Caco-2 (cell line): ENCODE measurements at places on chromosomes 4 and X. TPM values are rescaled to one million over a fixed set of nuclear protein-coding genes. Genes with fewer than 3 reads are reported as not detected.

The PASD1 gene
- total RNA-seq = not detected in 2 replicates

The FAM47E gene
- total RNA-seq = 6.3 and 6.6 TPM in 2 replicates

The TBC1D8B gene
- 7.4 and 8.7 TPM in 2 replicates for total RNA-seq

The MAGEC1 gene
- total RNA-seq = not detected in 2 replicates

DNA sequence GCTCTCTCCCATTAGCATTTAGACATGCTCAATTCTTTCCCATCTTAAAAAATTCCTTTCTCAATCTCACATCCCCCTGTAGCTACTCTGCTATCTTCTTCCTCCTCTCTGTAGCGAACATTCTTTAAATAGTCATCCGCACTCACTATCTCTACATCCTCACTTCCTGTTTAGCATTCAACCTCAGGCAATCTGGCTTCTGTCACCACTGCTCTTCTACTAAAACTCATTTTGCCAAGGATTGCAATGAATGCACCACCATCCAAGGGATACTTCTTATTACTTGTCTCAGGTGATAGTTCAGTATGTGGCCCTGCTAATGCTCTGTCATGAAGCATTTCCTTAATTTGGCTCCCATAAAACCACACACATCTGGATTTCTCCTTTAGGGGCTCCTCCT lies 10.9 kb upstream of the TET2 start:
- H3K4me3 ChIP-seq = no peak overlapping the region
- H3K36me3 ChIP-seq = no peaks in the 10 kb centered on the region
- no peak for DNase-seq
- H3K4me1 ChIP-seq = peaks cover 2% of the 10 kb centered on the region; the same call in 1 of the 2 replicates
- H3K27me3 ChIP-seq = no peaks in the 10 kb centered on the region

DNA sequence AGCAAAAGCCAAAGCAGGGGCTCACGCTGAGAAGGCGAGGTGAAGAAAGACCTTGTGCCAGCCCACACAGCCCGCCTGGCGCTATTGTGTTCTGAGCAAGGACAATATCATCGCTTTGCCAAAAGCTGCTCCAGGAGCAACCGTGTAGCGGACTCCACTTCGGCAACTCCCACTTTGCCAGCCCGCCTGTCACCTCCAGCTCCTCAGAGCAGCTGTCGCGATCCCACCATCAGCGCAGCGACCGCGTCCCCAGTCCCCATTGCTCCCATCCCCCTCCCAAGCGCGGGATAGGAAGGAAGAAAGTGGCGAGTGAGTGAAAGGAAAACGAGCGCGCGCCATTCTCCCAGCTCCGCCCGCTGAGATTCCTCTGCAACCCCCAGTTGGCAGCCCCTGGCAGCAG lies 759 bp downstream of the ZC4H2 start:
- no peaks in the 10 kb centered on the region for H3K4me1 ChIP-seq
- H3K36me3 ChIP-seq = no peaks in the 10 kb centered on the region
- peak; percentile 25 for DNase-seq
- H3K4me3 ChIP-seq = peak overlapping the region; percentile 67

GRCh38 chrX:39115166-39115565 lies 313.9 kb downstream of the MID1IP1 start:
- H3K27me3 ChIP-seq = no peaks in the 10 kb centered on the region
- H3K27ac ChIP-seq = no peak overlapping the region
- no peak for DNase-seq
- no peak overlapping the region for H3K4me3 ChIP-seq
- H3K36me3 ChIP-seq = no peaks in the 10 kb centered on the region

DNA sequence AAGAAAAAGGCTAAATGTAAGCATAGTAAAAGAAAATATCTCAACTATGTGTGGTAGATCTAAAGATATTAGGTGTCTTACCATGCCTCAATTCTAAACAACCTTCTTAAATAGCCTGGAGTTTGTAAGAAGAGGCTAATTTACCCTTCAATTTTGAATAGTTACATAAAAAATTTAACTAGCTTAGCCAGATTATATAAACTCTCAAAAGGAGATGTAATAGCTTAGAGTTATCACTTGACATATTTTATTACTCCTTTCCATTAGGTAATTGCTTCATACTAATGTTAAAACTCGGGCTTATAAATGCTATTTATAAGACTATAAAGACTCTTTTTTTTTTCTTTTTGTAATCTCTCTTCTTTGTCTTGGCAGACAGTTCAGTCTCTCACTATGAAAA lies 297.5 kb upstream of the PABPC4L start:
- H3K4me1 ChIP-seq = no peaks in the 10 kb centered on the region
- H3K36me3 ChIP-seq = no peaks in the 10 kb centered on the region
- no peaks in the 10 kb centered on the region for H3K27me3 ChIP-seq
- H3K27ac ChIP-seq = no peak overlapping the region
- no peak for DNase-seq

- H3K4me1 ChIP-seq = no peaks in the 10 kb centered on the region
- H3K36me3 ChIP-seq = no peaks in the 10 kb centered on the region
- H3K4me3 ChIP-seq = no peak overlapping the region
- no peak for DNase-seq
- no peak overlapping the region for H3K27ac ChIP-seq
These were observed 154.3 kb upstream of the EOLA2 start for GRCh38 chrX:150092549-150092948.

DNA sequence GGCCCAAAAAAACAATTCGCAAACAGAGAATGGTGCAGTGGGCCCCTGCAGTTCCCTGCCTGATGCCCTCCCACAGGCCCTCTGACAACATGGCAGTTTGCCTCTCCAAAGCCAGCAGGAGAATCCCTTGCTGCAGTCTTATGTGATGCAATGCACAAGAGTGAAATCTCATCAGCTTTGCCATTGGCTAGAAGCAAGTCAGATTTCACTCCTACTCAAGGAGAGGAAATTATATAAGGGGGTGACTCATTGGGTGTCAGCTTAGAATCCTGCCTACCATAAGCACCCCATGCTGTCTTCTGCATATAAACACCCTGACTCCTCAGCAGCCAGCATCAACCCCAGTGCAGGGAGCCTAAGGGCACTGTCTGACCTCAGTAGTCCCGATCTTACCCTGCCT lies 157.3 kb upstream of the LDB2 start:
- no peaks in the 10 kb centered on the region for H3K27me3 ChIP-seq
- H3K36me3 ChIP-seq = no peaks in the 10 kb centered on the region
- DNase-seq = no peak
- H3K4me3 ChIP-seq = no peak overlapping the region

GRCh38 chrX:103817502-103817901 lies 14.6 kb downstream of the RAB9B start:
- no peak for DNase-seq
- no peaks in the 10 kb centered on the region for H3K36me3 ChIP-seq
- H3K27ac ChIP-seq = no peak overlapping the region
- H3K4me1 ChIP-seq = peaks cover 8% of the 10 kb centered on the region; the same call in 1 of the 2 replicates

DNA sequence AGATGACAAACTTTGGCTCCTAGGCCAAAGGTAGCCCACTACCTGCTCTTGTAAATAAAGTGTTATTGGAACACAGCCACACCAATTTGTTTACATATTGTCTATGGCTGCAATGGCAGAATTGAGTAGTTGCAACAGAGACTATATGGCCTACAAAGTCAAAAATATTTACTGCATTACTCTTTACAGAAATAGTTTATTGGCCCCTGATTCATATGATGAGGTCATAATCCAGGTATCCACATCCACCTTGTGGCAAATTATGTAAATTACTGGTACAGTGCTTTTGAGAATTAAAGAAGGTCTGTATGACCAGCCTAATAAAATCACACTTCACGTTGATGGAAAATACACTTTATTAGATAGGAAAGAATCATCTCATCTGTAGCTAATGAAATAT lies 337.0 kb upstream of the DDX53 start:
- H3K4me1 ChIP-seq = no peaks in the 10 kb centered on the region
- no peaks in the 10 kb centered on the region for H3K36me3 ChIP-seq
- no peak overlapping the region for H3K4me3 ChIP-seq
- DNase-seq = no peak
- no peaks in the 10 kb centered on the region for H3K27me3 ChIP-seq

GRCh38 chr4:26021417-26022345 lies 107.7 kb downstream of the SMIM20 start:
- peak overlapping the region; percentile 57 for H3K27ac ChIP-seq
- no peak for DNase-seq
- no peaks in the 10 kb centered on the region for H3K36me3 ChIP-seq
- H3K4me3 ChIP-seq = no peak overlapping the region
- H3K27me3 ChIP-seq = no peaks in the 10 kb centered on the region

DNA sequence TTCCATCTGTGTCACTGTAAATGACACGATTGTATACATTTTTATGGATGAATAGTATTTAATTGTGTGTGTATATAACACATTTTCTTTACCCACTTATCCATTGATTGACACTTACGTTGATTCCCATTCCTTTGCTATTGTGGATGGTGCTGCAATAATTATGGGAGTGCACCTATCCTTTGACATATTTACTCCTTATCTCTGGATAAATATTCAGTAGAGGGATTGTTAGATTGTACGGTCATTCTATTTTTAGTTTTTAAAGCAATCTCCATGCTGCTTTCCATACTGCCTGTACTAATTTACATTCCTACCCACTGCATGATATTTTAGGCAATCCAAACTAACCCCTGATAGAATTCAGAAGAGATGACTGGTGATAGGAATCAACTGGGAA lies 980.1 kb downstream of the FSTL5 start:
- no peaks in the 10 kb centered on the region for H3K4me1 ChIP-seq
- no peak overlapping the region for H3K27ac ChIP-seq
- H3K36me3 ChIP-seq = no peaks in the 10 kb centered on the region
- H3K27me3 ChIP-seq = no peaks in the 10 kb centered on the region

GRCh38 chrX:141341743-141342142 lies 99.4 kb upstream of the SPANXC start:
- no peak overlapping the region for H3K4me3 ChIP-seq
- H3K4me1 ChIP-seq = no peaks in the 10 kb centered on the region
- H3K36me3 ChIP-seq = no peaks in the 10 kb centered on the region
- H3K27ac ChIP-seq = no peak overlapping the region
- no peaks in the 10 kb centered on the region for H3K27me3 ChIP-seq

DNA sequence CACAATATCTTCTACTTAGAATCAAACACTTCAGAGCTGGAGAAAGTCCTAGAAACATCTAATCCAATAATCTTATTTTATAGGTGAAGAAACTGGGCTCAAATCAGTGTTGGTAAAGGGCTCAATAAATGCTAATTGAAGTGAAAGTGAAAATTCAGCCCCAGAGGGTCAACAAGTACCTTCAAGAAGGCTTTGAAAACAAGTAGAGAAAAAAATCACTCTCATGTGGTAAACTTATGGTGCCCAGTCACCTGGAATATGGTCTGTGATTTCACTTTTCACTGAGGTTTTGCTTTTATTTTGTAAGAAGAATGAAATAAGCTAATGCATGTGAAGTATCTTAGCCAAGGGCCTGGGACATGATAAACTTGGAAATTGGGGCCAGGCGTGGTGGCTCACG lies 29.1 kb upstream of the EIF4E start:
- H3K27me3 ChIP-seq = no peaks in the 10 kb centered on the region
- no peak overlapping the region for H3K4me3 ChIP-seq
- no peaks in the 10 kb centered on the region for H3K36me3 ChIP-seq
- no peaks in the 10 kb centered on the region for H3K4me1 ChIP-seq
- no peak for DNase-seq

- no peaks in the 10 kb centered on the region for H3K27me3 ChIP-seq
- H3K4me1 ChIP-seq = no peaks in the 10 kb centered on the region
- no peak overlapping the region for H3K27ac ChIP-seq
- no peak for DNase-seq
- H3K36me3 ChIP-seq = no peaks in the 10 kb centered on the region
- no peak overlapping the region for H3K4me3 ChIP-seq
These were observed 117.3 kb upstream of the SFRP2 start for GRCh38 chr4:153906231-153906630.

GRCh38 chrX:139766545-139766983 lies 58.6 kb upstream of the MCF2 start:
- no peaks in the 10 kb centered on the region for H3K36me3 ChIP-seq
- no peak overlapping the region for H3K27ac ChIP-seq
- no peak overlapping the region for H3K4me3 ChIP-seq
- H3K4me1 ChIP-seq = no peaks in the 10 kb centered on the region
- DNase-seq = no peak

- H3K4me3 ChIP-seq = no peak overlapping the region
- DNase-seq = no peak
- no peaks in the 10 kb centered on the region for H3K4me1 ChIP-seq
- H3K27me3 ChIP-seq = no peaks in the 10 kb centered on the region
These were observed 1800.8 kb upstream of the PCDH10 start for GRCh38 chr4:131348263-131348662.

DNA sequence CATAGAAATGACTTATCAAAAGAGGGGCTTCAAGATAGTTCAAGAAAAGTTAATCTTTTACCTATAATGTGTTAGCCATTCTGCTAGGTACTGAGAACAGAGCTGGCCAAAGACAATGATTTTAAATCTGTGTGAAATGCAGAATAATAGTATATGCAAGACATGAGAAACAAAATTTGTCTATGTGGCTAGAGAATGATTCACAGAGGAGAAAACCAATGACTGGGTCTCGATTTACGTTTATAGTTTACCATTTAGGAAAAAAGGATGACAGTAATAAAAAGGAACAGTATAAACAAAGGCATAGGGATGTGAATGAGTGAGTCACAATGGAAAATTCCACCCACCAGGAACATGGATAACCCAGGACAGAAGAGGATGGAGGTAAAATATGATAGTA lies 31.9 kb downstream of the NPFFR2 start:
- H3K36me3 ChIP-seq = no peaks in the 10 kb centered on the region
- H3K4me3 ChIP-seq = no peak overlapping the region
- no peaks in the 10 kb centered on the region for H3K27me3 ChIP-seq
- DNase-seq = no peak
- H3K27ac ChIP-seq = no peak overlapping the region

DNA sequence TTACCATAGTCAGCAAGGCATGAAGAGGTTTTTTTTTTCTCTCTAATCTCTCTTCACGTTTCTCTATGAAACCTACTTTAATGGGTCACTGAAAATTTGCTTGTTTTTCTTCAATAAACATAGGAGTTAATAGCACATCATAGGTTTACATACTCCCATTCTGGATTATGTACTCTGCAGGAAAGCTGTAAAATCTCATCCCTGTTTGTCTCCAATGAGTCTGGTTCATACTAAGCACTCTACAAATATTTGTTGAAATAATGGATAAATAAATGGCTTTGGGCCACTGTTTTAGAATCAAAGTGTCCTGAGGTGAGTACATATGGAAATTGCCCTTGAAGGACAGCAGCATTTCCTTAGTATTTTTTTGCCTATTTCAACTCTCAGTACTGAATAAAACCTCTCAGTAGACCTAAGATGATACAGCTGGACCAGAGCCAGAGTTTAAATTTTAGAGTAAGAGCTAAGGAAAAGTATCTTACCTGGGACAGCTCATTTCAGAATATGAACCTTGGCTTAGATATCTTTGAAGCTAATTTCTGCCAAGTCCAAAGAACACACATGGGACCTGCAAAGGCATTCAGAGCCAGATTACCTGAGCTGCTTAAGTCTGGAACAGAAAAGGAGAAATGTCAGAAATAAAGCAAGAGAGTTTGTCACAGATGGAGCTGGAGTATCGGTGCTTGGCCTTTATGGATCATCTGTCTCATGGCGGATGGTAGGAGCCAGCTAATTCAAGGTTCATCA lies 34.4 kb downstream of the PF4 start:
- DNase-seq = no peak
- H3K4me1 ChIP-seq = no peaks in the 10 kb centered on the region
- H3K27me3 ChIP-seq = no peaks in the 10 kb centered on the region
- H3K36me3 ChIP-seq = no peaks in the 10 kb centered on the region
- H3K4me3 ChIP-seq = no peak overlapping the region

GRCh38 chrX:22139822-22140221 lies 107.7 kb downstream of the PHEX start:
- peaks cover 10% of the 10 kb centered on the region for H3K4me1 ChIP-seq
- DNase-seq = no peak
- H3K27ac ChIP-seq = no peak overlapping the region
- no peaks in the 10 kb centered on the region for H3K27me3 ChIP-seq
